Cardiac muscle cell (in vitro differentiated cells and primary cell): ENCODE measurements at places on chromosomes 1 and 21. TPM values are rescaled to one million over a fixed set of nuclear protein-coding genes. Genes with fewer than 3 reads are reported as not detected.
A peak's percentile ranks its signal among the peaks of the same experiment; 100 is the strongest.

F5 gene
- total RNA-seq: not detected in 2 replicates

- no peak for DNase-seq
Measured at GRCh38 chr1:85459290-85459689, 5.7 kb downstream of the DDAH1 start.

GRCh38 chr1:71357708-71358107 lies 276.9 kb upstream of the ZRANB2 start:
- DNase-seq: peak; percentile 21

DNA sequence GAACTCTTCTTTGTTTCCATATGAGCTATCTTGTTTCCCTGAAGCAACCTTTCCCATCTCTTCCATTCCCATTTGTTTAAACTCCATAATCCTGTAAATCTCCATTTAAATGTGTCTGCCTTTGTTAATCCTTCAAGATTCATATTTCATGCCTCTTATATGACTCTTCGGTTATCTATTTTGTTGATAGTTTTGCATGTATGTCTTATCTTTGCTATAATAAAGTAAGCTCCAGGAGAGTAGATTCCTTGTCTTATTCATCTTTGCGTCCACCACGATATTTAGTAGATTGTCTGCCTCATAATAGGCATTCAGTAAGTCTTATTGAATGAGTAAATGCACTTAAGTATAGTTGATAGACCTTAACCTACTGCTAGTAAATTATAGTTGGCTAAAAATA lies 18.4 kb downstream of the CLIC4 start:
- DNase-seq: no peak

CCDC185 gene
- total RNA-seq: not detected in 2 replicates
